A673 (cell line): ENCODE measurements at places on chromosomes 6 and 20.

DNA sequence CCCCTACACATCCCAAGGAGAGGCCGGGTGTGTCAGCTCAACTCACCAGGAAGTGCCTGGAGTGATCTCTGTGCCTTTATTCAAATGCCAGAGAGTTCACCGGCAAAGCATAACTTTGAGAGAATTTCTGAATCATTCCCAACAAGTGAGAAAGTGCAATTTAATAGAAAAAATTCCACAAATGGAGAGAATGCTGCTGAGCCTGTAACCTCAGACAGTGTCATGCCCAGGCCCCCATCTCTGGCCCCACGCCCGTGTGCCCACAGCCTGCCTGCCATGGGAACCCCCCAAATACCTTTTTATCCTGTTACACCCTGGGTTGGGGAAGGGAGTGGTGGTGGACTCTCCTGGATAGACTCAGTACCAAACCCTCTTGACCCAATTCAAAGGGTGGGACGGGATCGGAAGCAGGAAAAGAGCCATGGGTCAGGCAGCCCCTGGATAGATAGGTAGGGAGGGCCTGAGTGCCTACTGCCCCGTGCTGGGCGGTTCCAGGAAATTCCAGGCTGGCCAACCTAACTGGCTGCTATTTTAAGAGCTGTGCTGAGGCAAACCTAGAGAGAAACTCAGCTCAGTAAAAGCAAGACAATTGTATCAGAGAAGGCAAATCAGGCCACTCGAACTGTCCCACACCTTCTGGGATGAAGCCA, 179.0 kb upstream of the FOXA2 start:
- no peak for DNase-seq

- no peak for DNase-seq
These were observed 64.7 kb downstream of the ARHGAP18 start for GRCh38 chr6:129645106-129645829.

DNA sequence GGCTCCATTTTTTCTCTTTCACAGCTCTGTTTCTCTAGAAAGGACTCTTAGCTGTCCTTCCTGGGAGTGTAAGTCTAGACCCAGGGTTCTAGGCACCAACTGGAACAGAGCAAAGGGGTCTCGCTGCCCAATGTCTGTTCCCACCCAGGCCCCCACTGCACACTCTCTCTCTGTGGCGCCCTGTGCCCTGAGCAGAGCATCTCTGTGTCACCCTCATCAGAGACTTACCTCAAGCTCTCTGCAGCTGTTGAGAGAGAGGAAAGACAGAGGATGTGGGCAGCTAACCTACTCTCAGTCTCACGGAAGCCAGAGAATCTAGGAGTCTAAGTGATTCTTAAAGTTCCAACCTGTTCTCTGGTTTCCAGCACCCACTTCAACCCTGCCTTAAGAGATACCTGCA, 9.5 kb downstream of the NCR2 start:
- DNase-seq, result no peak

GRCh38 chr20:17955302-17955701, 13.3 kb downstream of the SNX5 start:
- DNase-seq, result no peak

DNA sequence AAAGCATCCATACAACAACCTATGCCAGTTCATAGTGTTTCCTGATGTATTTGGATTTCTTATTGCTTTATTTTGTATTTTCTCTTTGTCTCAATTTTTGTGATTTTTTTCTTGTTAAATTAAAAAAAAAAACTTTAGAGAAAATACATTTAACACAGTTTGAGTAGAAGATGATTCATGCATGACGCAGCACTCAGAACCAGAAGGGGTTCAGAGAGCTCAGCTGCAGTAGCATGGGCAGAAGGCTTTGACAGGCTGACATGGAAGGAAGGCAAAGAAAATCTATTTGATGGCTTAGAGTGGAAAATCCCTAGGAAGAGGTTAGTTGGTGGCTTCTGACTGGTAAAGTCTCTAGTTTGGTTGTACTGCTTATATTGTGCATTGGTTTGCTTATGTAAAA, 207.2 kb upstream of the STXBP5 start:
- no peak for DNase-seq
